ENCODE measurements at places on chromosomes 7 and 10.
A peak's percentile ranks its signal among the peaks of the same experiment; 100 is the strongest.

DNA sequence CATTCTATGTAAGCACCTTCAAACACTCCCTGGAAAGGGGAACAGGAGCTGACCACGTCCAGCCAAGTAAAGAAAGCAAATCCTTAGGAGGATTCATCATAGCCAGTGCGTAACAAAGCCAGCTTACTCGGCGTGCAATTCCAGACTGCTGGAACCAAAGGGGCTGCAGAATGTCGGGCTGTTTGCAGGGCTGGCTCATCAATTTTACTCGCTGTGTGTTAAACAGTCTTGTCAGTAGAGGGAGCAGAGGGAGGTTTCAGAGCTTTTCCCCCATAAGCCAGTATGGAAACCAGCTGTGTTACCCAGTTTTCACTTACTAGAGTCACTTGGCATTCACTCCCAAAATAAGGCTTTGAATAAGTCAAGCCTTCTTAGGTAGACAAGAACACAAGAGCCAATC is 127.1 kb downstream of the KMT2E start:
- DNase-seq: no peak

DNA sequence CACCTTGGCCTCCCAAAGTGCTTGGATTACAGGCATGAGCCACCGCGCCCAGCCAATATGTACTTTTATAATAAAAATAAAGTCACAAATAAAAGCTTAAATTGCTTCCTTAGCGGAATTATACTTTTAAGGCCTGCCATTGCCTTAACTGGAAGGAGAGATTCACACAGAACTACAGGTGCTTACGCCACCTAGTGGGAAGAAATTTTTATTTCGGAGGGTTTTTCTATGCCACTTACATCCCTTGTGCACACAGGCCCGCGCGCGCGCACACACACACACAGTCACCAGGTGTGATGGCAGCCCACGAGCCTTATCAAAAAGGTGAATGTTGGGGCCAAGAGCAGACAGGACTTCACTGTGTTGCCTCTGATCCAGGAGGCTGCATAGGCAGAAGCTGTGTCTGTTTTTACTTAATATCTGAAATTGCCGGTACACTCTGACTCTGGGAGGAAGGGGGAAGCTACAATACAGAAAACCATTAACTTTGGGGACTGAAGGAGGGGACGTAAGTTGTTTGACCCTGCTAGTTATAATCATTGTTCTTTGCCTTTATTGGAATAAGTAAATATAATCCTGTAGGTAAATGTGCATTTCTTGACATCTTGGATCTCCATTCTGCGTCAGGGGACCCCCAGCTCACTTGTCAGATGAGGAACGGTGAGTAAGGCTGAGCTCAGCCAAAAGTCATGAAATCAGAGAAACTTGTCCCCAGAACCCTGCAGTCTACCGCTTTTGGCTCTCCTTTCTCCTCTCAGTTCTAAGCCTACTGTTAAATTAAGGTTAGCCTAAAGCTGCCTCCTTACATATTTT is 87.1 kb downstream of the SLC16A9 start:
- DNase-seq: peak; percentile 6

- DNase-seq: no peak
Measured at GRCh38 chr7:156478486-156478885, 162.1 kb upstream of the RNF32 start.

- no peak for DNase-seq
Measured at GRCh38 chr7:105032553-105033214, 18.7 kb downstream of the KMT2E start.

DNA sequence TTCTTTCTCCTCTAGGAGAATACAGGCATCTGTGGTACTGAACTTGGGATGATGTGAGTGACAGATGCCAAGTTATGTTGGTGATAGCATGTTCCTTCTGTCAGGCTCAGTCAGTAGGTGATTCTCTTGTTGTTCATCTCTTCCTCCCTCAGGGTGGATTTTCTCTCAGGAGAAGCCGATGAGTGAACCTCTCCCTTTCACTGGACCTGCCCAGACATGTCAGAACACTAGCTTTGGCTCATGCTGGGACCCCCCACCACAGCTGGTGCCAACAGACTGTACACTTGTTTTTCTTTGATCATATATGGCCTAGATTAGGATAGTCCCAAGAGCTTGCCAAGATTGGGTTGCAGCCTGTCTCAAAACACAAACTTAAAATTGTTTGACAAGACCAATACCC is 129.4 kb downstream of the BMPER start:
- peak; percentile 84 for DNase-seq

DNA sequence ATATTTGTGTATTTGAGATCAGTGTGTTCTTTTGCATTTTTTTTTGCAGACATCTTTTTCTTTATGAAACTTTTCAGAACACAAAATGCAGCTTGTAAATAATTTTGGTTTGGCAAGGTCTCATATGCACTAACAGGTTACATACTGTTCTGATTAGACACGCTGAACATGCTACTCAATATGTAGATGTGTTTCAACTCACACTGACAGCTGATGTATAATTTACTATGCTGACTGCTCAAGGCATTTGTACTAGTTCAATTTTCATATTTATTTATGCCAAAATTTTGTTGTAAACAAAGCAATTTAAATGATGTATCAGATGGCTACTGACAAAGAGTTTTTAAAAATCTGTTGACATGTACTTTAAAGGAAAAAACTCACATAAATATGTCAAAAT is 123.8 kb downstream of the TFEC start:
- no peak for DNase-seq

GRCh38 chr7:129512192-129512591 is 9.9 kb downstream of the SMKR1 start:
- no peak for DNase-seq

- no peak for DNase-seq
Measured at GRCh38 chr7:21361413-21362125, 66.3 kb upstream of the SP4 start.

DNA sequence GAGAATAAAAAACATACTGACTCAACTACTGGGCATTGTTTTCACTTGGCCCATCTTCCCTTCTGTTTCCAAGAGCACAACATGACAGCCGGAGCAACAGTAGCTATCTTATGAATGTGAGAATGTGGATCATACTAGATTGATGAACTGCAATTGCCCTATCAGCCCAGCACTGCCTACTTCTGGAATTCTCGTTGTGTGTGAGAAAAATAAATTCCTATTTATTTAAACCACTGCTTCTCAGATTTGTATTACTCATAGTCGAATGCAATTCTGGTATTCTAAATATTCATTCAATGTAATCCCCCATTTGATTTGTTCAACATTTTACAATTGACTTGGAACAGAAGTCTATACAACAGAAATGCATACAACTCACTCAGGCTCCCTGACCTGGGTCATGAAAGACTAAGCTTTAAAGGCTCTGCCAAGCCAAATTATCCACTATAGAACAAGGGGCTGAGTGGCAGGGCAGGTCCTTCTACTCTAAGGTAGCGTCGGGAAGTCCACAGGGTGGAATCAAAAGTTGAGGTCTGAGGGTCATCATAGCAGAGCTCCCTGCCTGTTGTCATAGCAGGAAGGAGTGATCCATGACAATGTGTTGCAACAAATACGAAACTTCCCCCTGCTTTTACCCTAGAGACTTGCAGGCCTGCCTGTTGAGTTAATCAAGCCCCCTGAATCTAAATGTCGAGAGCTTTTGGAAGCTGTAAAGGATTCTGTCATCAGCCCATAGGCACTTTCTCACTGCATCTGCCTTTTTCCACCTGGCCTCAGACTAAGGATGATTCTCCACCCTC is 12.4 kb upstream of the JAZF1 start:
- no peak for DNase-seq

- DNase-seq: no peak
Measured at GRCh38 chr7:8931906-8932646, 498.7 kb downstream of the NXPH1 start.

GRCh38 chr7:24745355-24745754 is 11.9 kb downstream of the GSDME start:
- no peak for DNase-seq

DNA sequence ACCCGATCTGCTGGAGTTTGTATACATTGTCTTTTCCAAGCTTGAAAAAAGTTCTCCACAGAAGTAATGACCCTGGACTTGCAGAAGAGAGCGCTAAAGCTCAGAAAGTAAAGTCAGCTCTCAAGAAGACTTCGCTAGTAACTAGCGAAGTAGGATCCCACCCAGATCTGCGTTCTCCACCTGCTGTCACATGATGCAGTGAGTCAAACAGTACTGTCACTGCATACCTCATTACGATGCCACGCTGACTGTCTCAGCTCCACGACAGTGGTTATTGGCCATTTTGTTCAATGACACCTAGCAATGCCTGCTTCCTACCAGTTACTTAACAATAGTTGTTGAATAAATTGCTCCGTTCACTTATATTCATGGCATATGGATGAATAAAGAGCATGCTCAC is 29.7 kb upstream of the SEC61G start:
- peak; percentile 2 for DNase-seq

DNA sequence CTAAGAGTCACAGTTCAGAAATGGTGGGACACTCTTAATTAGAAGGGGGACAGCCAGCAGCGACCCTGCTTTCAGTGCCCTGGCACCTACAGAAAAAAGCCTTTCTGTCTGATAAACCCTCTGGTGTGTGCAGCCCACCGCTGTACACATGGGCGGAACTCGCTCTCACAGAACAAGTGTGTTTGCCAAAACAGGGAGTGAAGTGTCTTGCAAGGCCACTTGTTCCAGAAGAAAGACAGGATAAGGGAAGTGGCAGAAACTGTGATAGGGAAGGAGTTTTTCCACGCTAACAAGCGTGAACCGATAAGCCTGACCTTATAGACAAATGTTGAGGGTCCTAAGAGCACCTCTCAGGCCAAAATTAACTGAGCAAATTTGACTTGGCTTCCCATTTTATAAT is 203.7 kb upstream of the TCF7L2 start:
- DNase-seq: no peak

- DNase-seq: no peak
Measured at GRCh38 chr10:77457266-77457665, 180.3 kb downstream of the KCNMA1 start.

DNA sequence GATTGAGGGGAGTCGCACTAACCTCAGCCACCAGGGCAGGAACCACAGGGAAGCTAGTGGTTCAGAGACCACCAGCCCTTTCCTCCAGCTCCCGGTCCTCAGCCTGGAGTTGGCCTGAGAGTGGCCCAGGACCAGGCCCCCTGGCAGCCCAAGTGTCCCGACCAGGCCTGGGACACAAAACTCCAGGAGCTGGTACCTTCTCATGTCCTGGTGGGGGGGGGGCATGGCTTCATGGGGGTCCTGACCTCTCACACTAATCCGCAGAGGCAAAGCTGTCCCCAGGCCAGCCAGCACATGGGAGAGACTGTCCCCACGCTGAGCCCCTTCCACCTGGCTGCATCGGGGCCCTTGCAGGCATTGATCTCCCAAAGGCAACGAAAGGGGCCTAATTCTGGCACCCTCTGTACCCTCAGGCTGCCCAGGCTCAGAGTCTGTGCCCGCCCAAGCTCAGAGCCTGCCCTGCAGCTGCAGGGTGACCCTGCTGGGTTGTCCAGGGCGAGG is 28.2 kb downstream of the GPRIN2 start:
- no peak for DNase-seq

DNA sequence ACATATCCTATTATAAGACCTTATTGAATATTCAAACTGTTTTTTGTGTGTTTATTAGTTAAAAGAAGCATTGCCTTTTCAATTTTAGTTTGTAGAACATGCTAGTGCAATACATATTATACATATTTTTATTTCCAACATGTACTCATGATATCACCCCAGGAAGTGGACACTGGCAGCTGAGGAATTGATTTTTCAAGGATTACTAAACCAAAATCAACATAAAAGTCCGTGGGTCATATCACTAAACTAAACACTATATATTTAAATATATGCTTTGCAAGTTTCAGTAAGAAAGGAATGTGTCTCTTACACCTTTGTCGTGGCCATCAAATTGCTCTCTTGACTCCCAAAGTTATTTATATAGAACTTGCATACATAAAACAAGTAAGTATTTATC is 185.2 kb downstream of the AGMO start:
- DNase-seq: no peak

DNA sequence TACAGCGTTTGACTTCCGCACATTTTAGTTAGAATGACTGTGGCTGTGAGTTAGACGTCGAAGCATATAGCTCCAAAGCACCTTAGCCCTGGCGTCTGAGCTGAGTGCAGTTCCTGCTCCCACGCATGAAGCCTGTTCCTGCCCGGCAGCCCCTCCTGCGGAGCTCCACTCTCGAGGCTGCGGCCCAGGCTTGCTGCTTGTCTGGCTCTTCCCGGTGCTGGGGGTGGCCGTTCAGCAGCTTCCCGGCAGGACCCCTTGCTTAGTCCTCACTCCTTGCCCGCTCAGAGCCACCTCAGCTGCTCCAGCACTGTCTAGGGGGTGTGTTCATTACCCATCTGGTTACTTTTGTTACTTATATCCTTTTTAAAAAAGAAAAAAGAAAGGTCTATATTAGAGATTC is 88.1 kb upstream of the DNAJB6 start:
- DNase-seq: no peak

DNA sequence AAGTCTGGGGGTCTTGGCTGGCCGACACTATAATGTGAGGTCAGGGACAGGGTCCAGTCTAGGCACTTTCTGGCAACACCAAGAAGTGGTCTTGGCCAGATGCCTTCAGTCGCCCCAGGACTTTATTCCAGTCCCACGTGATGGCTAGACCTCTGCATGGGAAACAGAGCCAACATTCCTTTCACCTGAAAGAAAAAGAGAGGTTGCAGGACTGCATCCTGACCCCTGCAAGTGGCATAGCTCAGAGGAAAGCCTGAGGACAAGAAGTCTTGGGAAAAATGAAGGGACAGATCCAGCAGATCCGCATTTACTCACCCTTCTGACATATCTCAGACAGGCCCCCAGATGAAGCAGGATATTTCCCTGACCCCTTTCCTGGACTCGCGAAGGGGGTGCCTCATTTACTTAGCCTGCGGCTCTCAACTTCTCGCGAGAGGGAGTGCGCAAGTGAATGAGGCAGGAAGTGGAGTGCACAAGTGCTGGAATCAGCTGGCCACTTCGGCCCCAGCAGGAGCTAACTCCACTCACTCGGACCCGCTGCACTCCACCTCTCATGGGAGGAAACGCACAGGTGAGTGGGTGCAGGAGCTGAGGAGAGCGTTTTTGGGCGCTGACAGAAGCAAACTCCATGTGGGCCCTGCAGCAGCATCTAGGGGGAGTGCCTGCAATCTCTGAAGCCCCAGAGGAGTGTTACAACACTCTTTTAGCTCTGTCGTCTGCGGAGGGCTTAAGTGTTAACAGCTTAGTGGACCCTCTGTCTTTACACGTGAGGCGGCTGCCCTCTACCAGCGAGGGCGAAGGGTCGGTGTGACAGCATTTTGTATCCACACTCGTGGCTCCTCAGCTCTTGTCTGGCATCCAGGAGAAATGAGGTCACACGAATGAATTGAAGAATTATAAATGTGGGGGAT is 916.2 kb upstream of the GHITM start:
- DNase-seq: no peak

- no peak for DNase-seq
Measured at GRCh38 chr10:124591123-124591495, 129.5 kb downstream of the LHPP start.
